Chondrocyte (in vitro differentiated cells): ENCODE measurements at places on chromosomes 16 and 17. TPM values are rescaled to one million over a fixed set of nuclear protein-coding genes. Genes with fewer than 3 reads are reported as not detected.
A peak's percentile ranks its signal among the peaks of the same experiment; 100 is the strongest.

- H3K36me3 ChIP-seq = no peaks in the 10 kb centered on the region
- no peaks in the 10 kb centered on the region for H3K4me1 ChIP-seq
- DNase-seq = no peak
These were observed 70.2 kb downstream of the GRIN2A start for GRCh38 chr16:10112021-10112420.

- no peaks in the 10 kb centered on the region for H3K4me1 ChIP-seq
- no peak overlapping the region for H3K27ac ChIP-seq
- peak; percentile 61 for DNase-seq
- H3K36me3 ChIP-seq = no peaks in the 10 kb centered on the region
- H3K27me3 ChIP-seq = peaks cover 32% of the 10 kb centered on the region
These were observed 48.5 kb downstream of the RBFOX3 start for GRCh38 chr17:79562192-79562930.

DNA sequence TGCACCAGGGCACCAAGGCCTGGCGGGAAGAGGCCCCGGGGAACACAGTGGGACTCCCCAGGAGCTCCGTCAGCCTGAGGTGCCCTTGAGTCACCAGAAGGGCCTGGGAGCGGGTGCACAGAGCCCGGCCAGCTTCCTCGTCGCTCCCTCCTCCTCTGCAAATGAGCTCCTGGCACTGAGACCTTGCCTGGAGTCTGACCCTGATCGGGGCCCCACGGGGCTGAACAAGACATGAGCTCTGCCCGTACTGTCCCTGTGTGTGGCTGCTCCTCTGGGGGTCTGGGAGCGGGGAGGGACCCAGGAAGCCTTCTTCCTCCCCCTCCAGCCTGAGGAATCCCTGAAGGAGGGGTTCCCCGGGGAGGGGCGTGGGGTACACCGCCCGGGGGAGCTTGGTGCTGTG, 36.4 kb upstream of the SSTR5 start:
- H3K36me3 ChIP-seq = no peaks in the 10 kb centered on the region
- H3K4me3 ChIP-seq = no peak overlapping the region
- DNase-seq = no peak
- H3K27me3 ChIP-seq = no peaks in the 10 kb centered on the region
- H3K27ac ChIP-seq = no peak overlapping the region
- H3K4me1 ChIP-seq = peaks cover 4% of the 10 kb centered on the region

DNA sequence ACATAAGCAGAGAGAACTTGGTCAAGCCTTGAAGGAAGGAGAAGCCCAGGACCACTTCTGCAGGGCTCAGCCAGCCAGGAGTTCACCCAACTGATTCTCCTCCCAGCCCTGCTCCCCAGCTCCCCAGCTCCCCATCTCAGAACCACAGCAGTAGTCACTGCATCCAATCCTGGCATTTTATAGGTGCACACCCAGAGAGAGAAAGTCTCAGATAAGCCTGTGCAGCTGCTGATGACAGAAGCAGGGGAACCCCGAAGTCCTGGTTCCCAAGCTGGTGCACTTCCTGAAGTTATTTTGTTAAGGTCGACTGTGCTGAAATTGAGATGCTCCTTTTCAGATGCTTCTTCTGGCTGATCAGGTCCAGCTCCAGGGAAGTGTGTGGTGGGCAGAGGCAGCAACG, 6.6 kb downstream of the RNF112 start:
- H3K27ac ChIP-seq = no peak overlapping the region
- H3K4me1 ChIP-seq = no peaks in the 10 kb centered on the region
- H3K4me3 ChIP-seq = no peak overlapping the region
- DNase-seq = no peak
- no peaks in the 10 kb centered on the region for H3K27me3 ChIP-seq

- no peak overlapping the region for H3K4me3 ChIP-seq
- DNase-seq = no peak
- H3K36me3 ChIP-seq = no peaks in the 10 kb centered on the region
- H3K4me1 ChIP-seq = peaks cover 65% of the 10 kb centered on the region
- peak overlapping the region; percentile 92 for H3K27ac ChIP-seq
These were observed 45.1 kb downstream of the FZD2 start for GRCh38 chr17:44602390-44602789.

The CASKIN1 gene
- 1.3 to 3.6 TPM (median 2.3 TPM) in 3 replicates for total RNA-seq

GRCh38 chr16:68798398-68798797, 44.9 kb upstream of the TANGO6 start:
- no peak overlapping the region for H3K4me3 ChIP-seq
- H3K4me1 ChIP-seq = peaks cover 25% of the 10 kb centered on the region
- DNase-seq = no peak
- H3K27ac ChIP-seq = no peak overlapping the region
- no peaks in the 10 kb centered on the region for H3K36me3 ChIP-seq

- no peak overlapping the region for H3K27ac ChIP-seq
- H3K36me3 ChIP-seq = no peaks in the 10 kb centered on the region
- no peaks in the 10 kb centered on the region for H3K4me1 ChIP-seq
- no peak for DNase-seq
- no peak overlapping the region for H3K4me3 ChIP-seq
These were observed 230.1 kb downstream of the CBLN1 start for GRCh38 chr16:49051576-49051975.

- no peak for DNase-seq
- no peaks in the 10 kb centered on the region for H3K36me3 ChIP-seq
- no peak overlapping the region for H3K4me3 ChIP-seq
- no peak overlapping the region for H3K27ac ChIP-seq
These were observed 273.8 kb downstream of the NPIPA8 start for GRCh38 chr16:18062713-18063112.

The OR3A3 gene
- not detected in 3 replicates for total RNA-seq

The HBQ1 gene
- total RNA-seq = 0.74 TPM in 1 of 3 replicates, not detected in the others

GRCh38 chr17:27456681-27457359, 572 bp downstream of the KSR1 start:
- peaks cover 40% of the 10 kb centered on the region for H3K4me1 ChIP-seq
- H3K27ac ChIP-seq = peak overlapping the region; percentile 55
- no peaks in the 10 kb centered on the region for H3K36me3 ChIP-seq
- no peaks in the 10 kb centered on the region for H3K27me3 ChIP-seq

DNA sequence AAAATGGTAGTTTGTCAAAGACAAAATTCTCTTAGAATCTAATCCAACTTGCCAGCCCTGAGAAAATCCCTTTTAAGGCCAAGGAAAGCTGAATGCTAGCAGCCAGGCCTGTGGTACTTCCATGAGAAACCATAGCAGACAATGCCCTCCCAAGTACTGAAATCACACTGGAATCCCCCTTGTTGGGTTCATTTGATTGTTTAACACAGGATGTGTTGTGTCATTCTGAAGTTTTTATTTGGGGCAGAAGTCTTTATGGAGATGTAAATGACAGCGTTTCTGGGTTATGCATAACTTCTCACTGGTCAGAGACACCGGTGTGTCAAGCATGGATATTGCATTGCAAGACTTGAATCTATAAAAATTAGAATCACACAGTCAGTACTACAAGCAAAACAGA, 6.0 kb upstream of the ARL2BP start:
- peaks cover 2% of the 10 kb centered on the region for H3K4me1 ChIP-seq
- no peak overlapping the region for H3K4me3 ChIP-seq
- no peak for DNase-seq
- no peak overlapping the region for H3K27ac ChIP-seq
- peaks cover 23% of the 10 kb centered on the region for H3K36me3 ChIP-seq

The ZFP90 gene
- 29.7 to 35.1 TPM (median 32.5 TPM) in 3 replicates for total RNA-seq

DNA sequence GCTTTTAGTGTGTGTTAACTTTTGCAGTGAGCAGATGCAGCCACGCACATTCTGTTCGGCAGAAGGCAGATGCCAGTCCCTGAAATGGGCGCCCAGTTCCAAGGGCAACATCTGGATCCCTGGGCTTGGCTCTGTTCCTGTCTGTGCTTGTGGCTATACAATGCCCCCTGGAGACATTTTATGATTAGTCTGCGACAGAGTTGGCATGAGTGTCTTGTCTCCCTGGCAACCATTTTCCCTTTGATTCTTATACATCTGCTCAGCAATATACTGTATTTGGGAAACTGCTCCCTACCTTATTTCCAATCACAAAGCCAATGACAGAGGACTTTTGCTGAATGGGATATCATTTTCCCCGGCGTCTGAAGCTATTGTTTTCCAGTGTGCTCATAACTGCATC, 1629.5 kb upstream of the GOT2 start:
- no peaks in the 10 kb centered on the region for H3K27me3 ChIP-seq
- H3K27ac ChIP-seq = no peak overlapping the region
- no peaks in the 10 kb centered on the region for H3K4me1 ChIP-seq

GRCh38 chr17:71511266-71511995, 609.4 kb upstream of the SOX9 start:
- peaks cover 42% of the 10 kb centered on the region for H3K4me1 ChIP-seq
- no peaks in the 10 kb centered on the region for H3K36me3 ChIP-seq
- peak overlapping the region; percentile 52 for H3K4me3 ChIP-seq
- H3K27me3 ChIP-seq = no peaks in the 10 kb centered on the region
- DNase-seq = no peak

DNA sequence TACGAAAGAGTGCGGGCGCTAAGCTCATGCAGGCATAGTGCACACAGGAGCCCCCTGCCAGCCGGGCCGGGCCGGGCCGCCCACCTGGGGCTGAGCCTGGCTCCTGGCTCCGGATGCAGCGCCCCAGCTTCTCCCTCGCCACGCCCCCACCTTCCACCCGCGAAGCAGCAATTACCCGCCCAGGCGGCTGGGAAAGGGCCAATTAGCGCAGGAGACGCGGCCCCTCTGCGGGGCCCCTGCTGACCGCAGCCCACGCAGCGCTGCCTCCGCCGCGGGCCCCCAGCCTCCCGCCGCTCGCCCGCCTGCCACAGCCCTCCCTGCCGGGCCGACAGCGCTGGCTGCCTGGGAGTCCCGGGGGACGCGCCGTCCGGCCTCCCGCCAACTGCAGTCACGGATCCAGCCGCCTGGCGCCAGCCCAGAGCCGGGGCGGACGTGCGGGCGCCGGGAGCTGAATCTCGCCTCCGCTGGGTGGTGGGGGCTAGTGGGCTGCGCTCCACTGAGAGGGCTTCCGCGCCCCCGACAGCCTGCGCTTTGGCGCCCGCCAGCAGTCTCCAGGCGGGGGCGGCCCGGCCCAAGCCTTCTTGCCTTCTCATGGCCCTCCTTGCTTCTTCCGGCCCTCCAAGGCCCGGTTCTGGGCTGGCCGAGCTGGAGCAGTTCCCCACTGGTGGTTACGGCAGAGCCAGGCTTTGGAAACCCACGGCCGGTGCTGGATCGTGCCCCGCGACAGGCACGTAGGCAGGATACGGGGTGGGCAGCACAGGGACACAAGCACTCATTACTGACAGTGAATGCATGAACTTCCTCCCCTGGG, 14.9 kb upstream of the CBFB start:
- H3K4me3 ChIP-seq = peak overlapping the region; percentile 60
- DNase-seq = peak; percentile 92
- no peaks in the 10 kb centered on the region for H3K27me3 ChIP-seq
- no peaks in the 10 kb centered on the region for H3K36me3 ChIP-seq

DNA sequence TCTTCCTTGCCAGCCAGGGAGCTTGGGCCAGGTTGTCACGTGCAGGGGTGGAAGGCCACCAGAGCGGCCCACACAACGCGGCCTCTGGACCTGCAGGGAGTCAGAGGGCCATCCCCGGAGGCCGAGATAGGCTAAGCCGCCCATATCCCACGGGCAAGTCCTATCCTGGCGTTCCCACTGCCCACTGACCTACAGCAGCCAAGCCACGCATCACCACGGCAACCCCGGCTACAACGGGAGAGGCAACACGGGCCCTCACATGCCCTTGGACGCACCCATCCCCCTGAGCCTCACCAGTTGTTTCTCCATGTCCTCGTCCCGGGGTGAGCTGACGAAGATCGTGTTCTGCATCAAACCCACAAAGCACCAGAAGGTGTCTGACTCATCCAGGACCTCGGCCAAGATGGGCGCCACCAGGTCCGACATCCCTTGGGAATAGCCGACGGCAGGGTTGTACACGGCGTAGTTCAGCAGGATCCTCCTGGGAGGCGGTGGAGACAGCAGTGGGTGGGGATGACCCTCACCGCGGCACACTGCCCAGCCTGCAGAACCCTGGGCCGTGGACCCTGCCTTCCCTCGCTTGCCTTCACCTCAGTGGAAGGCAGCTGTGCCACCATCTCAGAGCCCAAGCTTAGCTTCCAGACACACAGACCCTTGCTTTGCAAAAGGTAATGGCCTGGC, 88.2 kb downstream of the TBC1D16 start:
- no peak overlapping the region for H3K27ac ChIP-seq
- peaks cover 19% of the 10 kb centered on the region for H3K4me1 ChIP-seq
- H3K36me3 ChIP-seq = peaks cover 28% of the 10 kb centered on the region
- no peaks in the 10 kb centered on the region for H3K27me3 ChIP-seq
- H3K4me3 ChIP-seq = no peak overlapping the region

DNA sequence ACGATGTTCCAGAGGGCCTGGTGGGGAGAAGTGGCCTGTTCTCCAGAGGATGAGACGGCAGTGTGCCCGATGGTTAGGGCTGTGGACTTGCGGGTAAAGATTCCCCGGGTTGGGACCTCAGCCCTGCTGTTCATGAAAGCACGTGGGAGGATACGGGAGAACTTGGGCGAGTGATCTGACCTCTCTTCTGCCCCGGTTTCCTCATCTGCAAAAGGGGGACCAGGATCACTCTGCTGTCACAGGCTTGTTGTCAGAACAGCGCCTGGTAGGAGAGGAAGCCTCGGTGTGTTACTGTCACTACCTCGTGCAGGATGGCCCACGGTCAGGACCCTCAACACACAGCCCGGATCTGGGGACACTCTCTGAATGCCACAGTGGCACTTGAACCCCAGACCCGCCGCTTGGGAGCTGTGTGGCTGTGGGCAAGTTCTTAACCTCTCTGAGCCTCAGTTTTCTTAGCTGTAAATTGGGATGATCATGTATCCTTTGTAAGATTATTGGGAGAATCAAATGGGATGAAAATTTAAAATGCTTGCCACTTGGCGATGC, 85.6 kb upstream of the CDC42EP4 start:
- DNase-seq = peak; percentile 77
- H3K27ac ChIP-seq = peak overlapping the region; percentile 74
- peaks cover 15% of the 10 kb centered on the region for H3K4me1 ChIP-seq
- no peaks in the 10 kb centered on the region for H3K27me3 ChIP-seq
- H3K4me3 ChIP-seq = peak overlapping the region; percentile 9

DNA sequence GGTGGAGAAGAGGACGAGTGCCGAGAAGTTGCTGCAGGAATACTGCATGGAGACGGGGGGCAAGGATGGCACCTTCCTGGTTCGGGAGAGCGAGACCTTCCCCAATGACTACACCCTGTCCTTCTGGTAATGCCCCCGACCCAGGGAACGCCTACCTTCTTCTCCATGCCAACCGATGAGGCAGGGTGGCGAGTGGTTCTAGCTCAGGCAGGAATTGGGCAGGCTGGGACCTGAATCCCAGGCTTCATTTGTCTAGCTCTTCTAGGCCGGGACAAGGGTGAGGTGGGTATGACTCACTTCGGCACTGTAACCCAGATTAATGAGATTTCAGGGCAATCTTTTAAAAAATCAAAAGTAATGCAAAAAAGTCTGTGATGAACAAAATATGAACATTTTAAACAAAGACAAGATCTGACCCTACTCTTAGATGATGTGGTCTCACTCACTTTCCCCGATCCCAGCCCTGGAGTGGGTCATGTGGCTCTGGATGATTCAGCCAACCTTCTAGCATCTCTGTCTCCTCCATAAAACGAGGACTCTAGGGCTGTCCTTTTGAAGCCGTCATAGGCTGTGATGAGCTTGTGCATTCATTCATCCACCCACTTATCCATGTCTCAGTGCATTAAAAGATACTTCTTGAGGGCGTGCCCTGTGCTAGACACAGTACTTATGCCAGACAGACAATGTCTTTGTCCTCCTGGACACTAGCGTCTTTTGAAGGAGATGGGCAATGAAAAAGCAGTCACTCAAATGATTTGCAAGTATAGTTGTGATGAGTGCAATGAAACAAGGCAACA, 102.6 kb downstream of the SDR42E1 start:
- no peak overlapping the region for H3K27ac ChIP-seq
- H3K36me3 ChIP-seq = no peaks in the 10 kb centered on the region
- H3K27me3 ChIP-seq = peaks cover 10% of the 10 kb centered on the region
- H3K4me1 ChIP-seq = no peaks in the 10 kb centered on the region
